ENCODE measurements at places on chromosomes 1 and 21. TPM values are rescaled to one million over a fixed set of nuclear protein-coding genes. Genes with fewer than 3 reads are reported as not detected.
A peak's percentile ranks its signal among the peaks of the same experiment; 100 is the strongest.

- no peaks in the 10 kb centered on the region for H3K4me1 ChIP-seq
- H3K36me3 ChIP-seq: no peaks in the 10 kb centered on the region
- no peak overlapping the region for H3K4me3 ChIP-seq
- H3K27me3 ChIP-seq: no peaks in the 10 kb centered on the region
- DNase-seq: no peak
Measured at GRCh38 chr1:194862129-194862528, 1675.7 kb upstream of the B3GALT2 start.

DNA sequence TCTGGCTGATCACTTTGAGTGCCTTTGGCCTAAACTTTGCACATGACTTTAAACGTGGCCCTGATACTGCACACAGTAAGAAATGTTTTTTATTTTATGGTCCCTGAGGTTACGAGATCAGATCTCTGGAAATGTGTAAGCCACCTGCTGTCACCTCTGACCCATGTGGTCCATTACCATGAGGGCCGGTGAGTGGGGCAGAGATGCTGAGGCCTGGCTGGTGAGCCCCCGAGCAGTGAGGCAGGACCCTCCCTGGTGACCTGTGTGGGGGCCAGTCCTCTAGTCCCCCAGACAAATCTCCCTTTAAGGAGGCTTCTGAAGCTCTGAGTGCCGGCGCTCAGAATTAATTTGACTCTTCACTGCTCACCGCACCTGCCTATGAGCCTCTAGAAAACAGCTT, 12.4 kb downstream of the TFF3 start:
- DNase-seq: no peak
- H3K4me1 ChIP-seq: peaks cover 18% of the 10 kb centered on the region
- H3K36me3 ChIP-seq: peaks cover 9% of the 10 kb centered on the region
- H3K27me3 ChIP-seq: no peaks in the 10 kb centered on the region
- no peak overlapping the region for H3K4me3 ChIP-seq
- H3K27ac ChIP-seq: no peak overlapping the region

- peaks cover 30% of the 10 kb centered on the region for H3K4me1 ChIP-seq
- H3K4me3 ChIP-seq: no peak overlapping the region
- no peak for DNase-seq
- no peaks in the 10 kb centered on the region for H3K27me3 ChIP-seq
Measured at GRCh38 chr21:44767834-44768831, 33.5 kb downstream of the UBE2G2 start.

Gene FCAMR
- total RNA-seq: not detected

Gene AIRE
- 0.10 TPM for total RNA-seq

DNA sequence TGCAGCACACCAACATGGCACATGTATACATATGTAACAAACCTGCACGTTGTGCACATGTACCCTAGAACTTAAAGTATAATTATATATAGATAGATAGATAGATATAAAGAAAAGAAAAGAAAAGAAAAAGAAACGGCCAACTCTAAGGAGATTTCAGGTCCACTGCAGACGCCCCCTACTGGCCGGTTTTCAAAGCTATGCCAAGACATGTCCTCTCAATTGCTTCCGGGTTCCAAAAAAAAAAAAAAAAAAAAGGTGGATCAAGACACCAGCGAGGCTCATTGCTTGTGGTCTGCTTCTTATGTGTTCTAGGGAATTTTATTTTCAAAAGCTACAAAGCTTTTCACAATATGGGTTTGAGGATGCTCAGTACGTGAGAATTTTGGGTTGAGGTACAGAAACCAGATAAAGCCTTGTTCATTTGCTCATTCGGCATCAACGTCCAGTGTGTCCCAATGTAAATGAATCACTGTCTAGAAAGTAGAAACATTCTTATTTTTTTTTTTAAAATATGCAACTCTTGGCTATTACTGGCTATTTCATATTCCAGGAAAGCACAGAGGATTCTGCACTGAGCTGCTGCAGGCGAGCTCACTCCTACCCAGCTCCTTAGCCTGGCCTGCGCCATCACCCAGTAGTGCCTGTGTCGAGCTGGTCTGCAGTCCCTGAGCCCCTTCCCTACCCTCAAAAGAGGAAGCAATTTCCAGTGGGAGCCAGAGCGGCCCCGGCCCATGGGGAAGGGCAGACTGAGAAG, 643.0 kb downstream of the KIF26B start:
- H3K4me3 ChIP-seq: no peak overlapping the region
- no peaks in the 10 kb centered on the region for H3K36me3 ChIP-seq
- no peak overlapping the region for H3K27ac ChIP-seq
- no peaks in the 10 kb centered on the region for H3K27me3 ChIP-seq

- H3K4me1 ChIP-seq: peaks cover 4% of the 10 kb centered on the region
- no peak overlapping the region for H3K27ac ChIP-seq
- no peaks in the 10 kb centered on the region for H3K36me3 ChIP-seq
- no peak for DNase-seq
- no peak overlapping the region for H3K4me3 ChIP-seq
Measured at GRCh38 chr1:115543247-115543646, 98.5 kb upstream of the VANGL1 start.

DNA sequence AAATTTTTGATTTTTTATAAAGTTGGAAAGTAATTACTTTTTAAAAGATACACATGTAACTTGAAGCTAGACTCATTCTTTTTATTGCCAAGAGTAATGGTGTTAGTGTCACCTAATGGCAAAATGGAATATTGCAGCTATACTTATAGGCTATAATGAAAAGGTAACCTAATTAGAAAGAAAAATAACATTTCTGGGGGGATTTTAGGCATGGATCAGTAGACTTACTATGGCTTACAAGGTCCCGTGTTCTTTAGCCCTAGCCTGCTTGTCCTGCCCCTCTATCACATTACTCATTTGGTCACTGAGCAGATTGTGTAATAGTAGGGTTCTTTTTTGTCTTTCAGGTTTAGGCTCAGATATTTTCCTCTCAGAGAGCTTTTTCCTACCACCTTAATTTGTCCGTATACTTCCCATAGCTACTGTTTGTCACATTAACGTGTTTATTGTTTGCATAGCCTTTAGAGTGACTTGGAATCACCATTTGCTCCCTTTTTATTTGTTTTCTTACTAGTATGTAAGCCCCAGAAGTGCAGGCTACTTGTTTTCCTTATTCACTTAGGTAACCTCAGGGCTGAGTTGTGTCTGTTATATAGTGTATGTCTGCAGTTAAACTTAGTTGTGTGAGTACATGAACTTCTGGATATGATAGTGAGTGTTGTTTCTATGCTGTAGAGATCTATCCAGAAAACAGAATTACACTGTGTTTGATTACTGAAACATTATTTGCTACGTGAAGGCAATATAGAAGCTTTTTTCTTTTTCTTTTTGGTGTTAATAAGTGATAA, 58.7 kb downstream of the RABGAP1L start:
- H3K27me3 ChIP-seq: no peaks in the 10 kb centered on the region
- H3K36me3 ChIP-seq: no peaks in the 10 kb centered on the region
- H3K4me3 ChIP-seq: no peak overlapping the region
- peak; percentile 25 for DNase-seq
- H3K4me1 ChIP-seq: no peaks in the 10 kb centered on the region

Gene CYP4A11
- total RNA-seq: 0.72 TPM

DNA sequence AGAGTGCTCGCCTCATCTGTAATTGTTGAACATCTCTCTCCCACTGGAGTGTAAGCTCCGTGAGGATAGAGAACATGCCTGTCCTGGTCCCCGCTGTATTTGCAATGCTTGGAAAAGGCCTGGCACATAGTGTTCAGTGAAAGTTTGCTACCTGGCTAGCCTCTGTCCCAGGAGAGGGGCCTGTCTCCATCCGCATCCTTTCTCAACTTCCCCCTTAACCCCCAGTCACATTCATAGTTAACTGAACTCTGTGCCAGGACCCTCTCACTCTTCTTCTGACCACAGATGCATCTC, 15.2 kb downstream of the SPOCD1 start:
- DNase-seq: no peak
- H3K4me3 ChIP-seq: no peak overlapping the region
- H3K27me3 ChIP-seq: no peaks in the 10 kb centered on the region

- DNase-seq: no peak
- no peaks in the 10 kb centered on the region for H3K36me3 ChIP-seq
- no peak overlapping the region for H3K4me3 ChIP-seq
- H3K27me3 ChIP-seq: no peaks in the 10 kb centered on the region
Measured at GRCh38 chr1:214658175-214658574, 55.2 kb downstream of the CENPF start.

DNA sequence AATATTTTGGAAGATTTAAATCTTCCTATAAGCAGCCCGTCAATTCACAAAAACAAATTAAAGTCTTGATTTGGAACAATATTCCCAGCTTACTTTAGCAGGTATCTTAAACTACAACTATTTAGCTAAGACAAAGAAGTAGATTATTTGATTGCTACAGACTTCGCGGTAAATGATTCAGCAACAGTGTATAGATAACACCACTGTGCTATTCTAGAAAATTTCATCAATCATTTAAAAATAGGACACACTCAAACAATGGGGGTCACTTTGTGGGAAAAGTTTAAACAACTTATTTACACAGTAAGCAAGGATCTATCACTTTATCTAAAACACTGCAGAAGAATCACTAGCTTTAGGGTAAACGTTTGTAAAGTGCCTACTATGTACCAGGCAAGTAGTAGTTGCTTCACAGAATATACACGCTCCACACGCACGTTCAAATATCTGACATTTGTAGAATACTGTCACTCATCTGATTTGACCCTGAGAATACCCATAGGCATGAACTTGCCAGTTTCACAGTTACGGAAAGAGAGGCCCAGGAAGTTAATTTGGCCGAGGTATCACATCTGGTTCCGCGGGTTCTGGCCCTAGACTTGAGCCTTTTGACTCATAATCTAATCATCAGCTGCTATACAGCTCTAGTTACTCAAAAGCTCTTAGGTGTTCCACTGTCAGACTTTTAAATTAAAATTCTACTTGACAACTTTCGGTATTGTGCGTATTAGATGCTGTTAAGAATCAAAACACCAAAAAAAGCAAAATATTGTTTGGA, 876 bp downstream of the DENND2C start:
- no peaks in the 10 kb centered on the region for H3K36me3 ChIP-seq
- H3K4me3 ChIP-seq: peak overlapping the region; percentile 69
- no peak for DNase-seq
- H3K4me1 ChIP-seq: peaks cover 13% of the 10 kb centered on the region

Measured in spinal cord (tissue), 10 donors.